ENCODE measurements at places on chromosomes 2 and 18.
A peak's percentile ranks its signal among the peaks of the same experiment; 100 is the strongest.

DNA sequence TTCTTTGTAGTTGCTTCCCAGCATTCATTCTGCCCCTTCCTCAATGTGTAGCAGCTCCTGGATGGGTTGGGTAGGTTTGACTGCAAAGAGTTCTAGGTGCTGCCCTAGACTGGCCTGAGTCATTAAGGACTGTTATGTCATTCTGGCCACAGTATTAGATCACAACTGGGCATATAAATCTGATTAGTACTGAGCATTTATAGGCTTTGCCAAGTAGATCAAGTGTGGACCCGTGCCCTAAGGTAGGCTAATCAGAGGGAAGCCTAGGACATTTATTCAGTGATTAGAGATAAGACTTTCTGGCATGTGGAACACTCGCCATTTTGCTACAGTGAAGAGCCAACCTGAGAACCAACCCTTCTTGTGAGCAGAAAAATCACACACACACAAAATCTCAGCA, 2.7 kb downstream of the KATNAL2 start:
- no peak for DNase-seq

DNA sequence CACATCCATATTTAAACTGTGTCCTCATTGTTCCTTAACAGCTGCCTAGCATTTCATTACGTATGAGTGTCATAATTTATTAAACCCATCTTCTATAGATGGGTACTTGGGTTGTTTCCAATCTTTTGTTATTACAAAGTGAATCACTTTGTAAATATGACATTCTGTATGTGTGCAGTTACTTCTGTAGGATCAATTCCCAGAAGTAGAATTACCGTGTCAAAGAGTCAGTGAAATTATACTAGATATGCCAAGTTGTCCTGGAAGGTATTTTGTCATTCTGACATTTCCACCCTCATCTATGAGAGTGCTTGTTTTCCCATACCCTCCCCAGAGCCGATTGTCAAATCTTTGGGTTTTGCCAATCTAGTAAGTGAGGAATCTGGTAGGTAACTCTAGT, 194.5 kb upstream of the APCDD1 start:
- no peak for DNase-seq

- DNase-seq: no peak
These were observed 34.4 kb downstream of the YPEL5 start for GRCh38 chr2:30181176-30181575.

GRCh38 chr2:40087434-40087833, 308.4 kb upstream of the THUMPD2 start:
- no peak for DNase-seq

- no peak for DNase-seq
These were observed 18.0 kb upstream of the TTN start for GRCh38 chr2:178825183-178825582.

- DNase-seq: peak; percentile 48
These were observed 3.5 kb downstream of the NDUFA10 start for GRCh38 chr2:240021488-240022104.

GRCh38 chr2:45840481-45840880, 189.0 kb downstream of the PRKCE start:
- no peak for DNase-seq

GRCh38 chr18:42950732-42951131, 164.8 kb downstream of the RIT2 start:
- no peak for DNase-seq

DNA sequence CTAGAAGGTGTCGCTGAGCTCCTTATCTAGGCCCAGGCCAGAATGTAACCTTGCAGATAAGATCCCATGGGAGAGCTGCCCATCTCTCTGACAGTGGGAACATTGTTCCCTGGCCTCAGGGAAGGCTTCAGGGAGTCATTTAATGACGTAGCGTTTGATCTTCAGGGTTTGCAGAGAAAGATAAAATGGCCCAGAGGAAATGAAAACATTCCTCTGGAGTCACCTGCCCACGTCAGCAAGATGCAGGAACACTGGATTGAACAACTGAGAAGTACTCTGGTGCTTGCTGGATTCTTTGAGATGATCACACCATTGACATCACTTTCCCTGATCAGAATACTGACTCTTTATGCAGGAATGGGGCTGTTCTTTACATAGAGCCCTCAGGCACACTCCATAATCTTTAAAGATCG, 51.6 kb downstream of the MAPK4 start:
- no peak for DNase-seq

GRCh38 chr18:79523206-79523735, 127.5 kb downstream of the NFATC1 start:
- peak; percentile 59 for DNase-seq

DNA sequence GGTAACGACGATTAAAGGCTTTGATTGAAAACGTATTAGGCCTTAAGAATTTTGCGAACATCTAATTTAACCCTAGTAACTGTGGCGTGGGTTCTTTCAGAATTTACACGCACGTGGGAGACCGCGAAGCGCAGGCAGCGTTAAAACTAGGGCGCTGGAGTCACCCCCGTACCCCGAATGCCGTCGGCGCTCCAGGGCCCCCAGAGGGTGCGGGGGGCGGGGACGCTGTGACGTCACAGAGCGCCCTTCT, 673 bp upstream of the SMCHD1 start:
- peak; percentile 64 for DNase-seq

GRCh38 chr2:233480490-233481202, 85.9 kb downstream of the USP40 start:
- no peak for DNase-seq

- DNase-seq: no peak
These were observed 27.7 kb downstream of the FHL2 start for GRCh38 chr2:105371156-105371555.

- DNase-seq: no peak
These were observed 66.7 kb downstream of the CDC42EP3 start for GRCh38 chr2:37604716-37605115.

GRCh38 chr2:241912021-241912555, 42.6 kb downstream of the RTP5 start:
- DNase-seq: no peak

DNA sequence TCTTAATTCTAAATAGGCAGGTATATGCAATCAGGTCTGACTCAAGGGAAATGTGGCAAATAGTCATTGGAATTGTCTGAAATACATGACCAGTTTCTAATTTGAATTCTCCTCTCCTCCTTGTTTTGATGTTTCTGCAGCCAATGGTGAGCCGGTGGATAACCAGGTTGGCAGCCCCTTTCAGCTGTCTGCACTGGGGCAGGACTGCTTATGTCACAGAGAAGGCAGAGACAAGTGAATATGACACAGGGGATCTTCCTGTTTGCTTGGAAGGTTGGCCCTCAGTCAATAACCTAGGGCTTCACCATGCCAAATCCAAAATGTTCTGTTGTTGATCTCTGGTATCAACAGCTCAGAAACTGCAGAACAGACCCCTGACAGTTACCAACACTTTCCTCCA, 12.1 kb downstream of the MYT1L start:
- DNase-seq: no peak

DNA sequence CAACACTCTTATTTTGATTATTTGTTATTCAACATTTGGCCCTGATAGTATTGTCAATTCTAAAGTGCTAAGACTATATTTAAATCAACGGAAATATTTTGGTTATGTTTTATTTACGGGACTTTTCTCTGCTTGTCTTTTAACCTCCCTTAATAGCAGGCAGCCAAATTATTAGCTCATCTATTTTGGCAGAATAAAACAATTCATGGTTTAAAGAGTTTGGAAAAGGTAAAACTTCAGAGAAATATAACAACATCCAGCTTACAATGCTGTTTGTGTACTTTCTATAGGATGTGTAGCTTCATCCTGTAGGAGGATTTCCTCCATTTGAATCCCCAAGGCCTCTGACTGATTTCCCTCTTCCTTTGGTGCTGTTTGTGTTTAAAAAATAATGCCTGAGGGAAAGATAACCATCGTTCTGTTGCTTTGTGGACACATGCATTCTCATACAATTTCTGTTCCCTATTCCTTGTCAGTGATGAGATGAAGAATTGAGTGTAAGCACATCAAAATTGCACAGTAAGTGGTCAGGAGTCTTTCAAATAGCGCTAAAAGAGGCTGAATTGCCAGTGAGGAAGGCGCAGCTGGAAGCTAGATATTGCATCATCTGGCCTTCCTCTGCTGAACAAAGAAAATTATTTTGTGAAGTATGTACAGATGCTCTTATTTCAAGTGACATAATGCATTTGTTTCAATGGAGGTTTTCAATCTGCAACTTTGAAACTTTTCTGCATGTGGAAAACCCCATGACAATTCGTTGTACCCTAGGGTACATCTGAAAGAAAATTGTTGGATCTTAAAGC, 80.3 kb downstream of the CD28 start:
- no peak for DNase-seq

DNA sequence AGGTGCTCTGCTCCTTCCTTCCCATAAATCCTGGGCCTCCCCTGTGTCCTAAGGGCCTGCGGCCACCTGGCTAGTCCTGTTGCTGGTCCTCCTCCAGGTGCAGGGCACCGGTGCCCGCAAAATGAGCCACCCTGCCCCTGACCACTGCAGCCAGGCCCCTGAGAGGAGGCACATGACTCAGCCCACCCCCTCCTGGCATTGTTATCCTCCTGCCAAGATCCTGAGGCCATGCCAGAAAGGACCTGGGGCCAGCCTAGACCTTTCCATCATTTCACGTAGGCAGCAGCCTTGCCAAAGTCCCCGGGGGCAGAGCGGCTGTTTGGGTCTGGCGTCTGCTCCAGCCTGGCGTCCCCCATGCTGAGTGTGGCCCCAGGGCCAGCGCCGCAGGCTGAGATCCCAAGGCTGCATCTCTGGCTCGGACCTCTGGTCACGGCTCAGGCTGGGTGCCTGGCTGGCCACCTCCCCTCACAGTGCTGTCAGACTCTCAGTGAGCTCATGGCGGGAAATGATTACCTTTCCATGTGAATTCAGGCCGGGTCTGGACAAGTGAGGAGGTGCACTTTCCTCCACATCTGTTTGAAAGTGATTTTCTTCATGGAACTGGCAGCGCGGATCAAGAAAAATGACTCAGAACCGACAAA, 81.0 kb downstream of the NDUFA10 start:
- no peak for DNase-seq

DNA sequence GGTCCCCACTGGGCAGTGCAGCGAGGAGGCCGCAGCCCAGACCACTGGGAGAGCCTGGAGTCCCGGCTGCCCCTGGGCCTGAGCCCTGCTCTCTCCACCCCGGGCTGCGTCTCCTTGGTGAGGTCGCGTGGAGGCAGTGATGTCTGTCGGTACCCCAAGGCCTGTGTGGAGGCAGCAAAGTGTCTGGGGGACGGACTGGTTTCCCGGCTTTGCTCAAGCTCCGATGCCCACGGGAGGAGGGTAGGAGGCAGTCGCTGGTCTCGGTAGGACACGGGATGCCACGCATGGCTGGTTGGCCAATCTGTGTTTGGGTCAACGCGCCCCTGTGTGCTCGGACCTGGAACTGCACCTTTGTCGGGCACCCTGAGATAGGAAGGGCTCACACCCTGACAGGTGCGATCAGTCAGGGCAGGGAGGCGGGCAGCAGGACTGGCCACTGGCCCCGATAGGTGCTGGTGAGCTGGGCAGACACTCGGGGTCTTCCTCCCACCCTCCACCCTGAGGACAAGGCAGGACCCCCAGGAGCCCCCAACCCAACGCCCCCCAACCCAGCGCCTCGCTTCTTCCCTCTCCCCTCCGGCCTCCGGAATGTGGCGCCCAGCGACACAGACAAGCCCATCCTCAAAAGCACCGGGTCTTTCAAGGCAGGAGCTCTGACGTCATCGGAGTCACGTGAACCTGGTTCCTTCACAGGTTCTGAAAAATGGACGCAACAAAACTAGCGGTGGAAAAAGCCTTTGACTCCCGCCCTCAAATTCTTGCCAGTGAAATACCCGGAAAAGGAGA, 288.6 kb downstream of the NDUFA10 start:
- DNase-seq: no peak

DNA sequence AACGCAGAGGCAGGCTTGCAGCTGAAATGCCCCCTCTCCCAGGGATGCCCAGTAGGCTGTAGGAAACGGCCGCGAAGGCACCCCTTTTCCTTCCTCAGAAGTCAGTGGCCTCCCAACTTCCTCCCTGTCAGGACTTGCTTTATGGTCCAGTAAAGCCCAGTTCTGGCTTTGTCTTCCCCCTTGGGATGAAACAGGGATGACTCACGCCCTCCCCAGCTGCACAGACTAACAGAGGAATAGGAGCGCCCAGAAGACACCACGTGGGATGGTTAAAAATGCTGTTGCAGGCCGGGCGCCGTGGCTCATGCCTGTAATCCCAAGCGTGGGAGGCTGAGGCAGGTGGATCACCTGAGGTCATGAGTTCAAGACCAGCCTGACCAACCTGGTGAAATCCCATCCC, 6.9 kb downstream of the CREG2 start:
- DNase-seq: no peak

- no peak for DNase-seq
These were observed 39.3 kb upstream of the ZEB2 start for GRCh38 chr2:144559242-144559641.

GRCh38 chr2:208440716-208441115, 34.1 kb downstream of the PTH2R start:
- DNase-seq: no peak

DNA sequence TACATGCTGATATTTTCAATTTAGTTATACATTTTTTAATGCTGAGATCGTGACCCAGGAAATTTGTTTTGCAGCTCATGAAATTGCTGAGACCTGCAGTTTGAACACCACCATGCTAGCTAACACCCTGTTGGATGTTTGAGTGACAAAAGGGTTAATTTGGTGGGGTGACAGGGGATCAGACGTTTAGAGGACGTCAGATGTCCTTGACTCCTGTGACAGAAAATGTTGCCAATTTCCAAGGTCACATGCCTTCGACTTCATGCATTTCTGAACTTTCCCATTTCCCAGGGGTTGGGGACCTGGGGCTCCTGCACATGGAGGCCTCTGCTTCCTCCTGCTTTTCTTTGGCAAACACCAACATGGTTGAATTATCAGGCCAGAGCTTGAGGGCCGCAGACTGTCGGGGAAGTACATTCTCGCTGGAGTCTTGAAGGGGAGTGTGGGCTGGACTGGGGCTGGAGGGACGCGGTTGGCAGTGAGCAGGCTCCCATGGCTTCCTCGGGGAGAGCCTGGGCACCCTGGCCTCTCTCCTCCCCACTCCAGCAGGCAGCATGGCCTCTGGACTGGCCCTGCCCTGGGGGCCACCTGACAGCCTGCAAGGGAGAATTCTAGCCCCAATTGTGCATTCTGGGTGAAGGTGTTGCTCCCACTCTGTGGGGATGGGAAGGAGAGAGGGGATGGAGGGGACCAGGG, 73.1 kb downstream of the CTIF start:
- DNase-seq: no peak

DNA sequence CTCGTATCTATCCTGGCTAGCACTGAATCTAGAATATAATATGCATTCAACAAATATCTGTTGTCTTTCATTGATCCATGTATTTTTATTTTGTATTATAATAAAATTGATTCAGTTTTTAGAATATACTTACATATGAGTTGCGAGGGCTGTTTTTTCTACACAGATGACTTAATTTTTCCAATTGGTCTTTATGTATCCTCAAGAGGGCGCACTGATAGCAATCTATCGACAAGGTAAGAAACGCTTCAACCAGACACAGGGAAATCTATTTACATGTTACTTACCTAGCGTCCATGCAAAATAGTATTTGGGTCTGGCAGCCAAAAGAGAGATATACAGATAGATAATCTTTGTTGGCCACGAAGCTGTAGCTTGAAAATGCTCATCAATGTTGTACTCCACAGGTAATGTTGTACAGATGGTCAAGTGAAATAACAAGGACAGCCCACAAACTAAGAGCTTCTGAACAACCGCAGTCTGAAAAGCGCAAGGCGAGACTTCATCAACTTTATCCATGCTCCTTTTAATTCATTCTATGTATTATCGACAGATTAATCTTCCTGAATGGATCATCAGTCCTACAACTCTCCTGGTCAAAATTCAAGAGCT, 35.5 kb upstream of the KIDINS220 start:
- no peak for DNase-seq

Measured in stimulated activated CD4-positive, alpha-beta T cell treated with anti-CD3 and anti-CD28 coated beads, Interleukin-1b, Interleukin-23, amount 100 ng/mL, for 24 hours (primary cell).